Activated CD8-positive, alpha-beta memory T cell treated with anti-CD3 and anti-CD28 coated beads for 4 hours (primary cell): ENCODE measurements at places on chromosomes 6 and 20.

DNA sequence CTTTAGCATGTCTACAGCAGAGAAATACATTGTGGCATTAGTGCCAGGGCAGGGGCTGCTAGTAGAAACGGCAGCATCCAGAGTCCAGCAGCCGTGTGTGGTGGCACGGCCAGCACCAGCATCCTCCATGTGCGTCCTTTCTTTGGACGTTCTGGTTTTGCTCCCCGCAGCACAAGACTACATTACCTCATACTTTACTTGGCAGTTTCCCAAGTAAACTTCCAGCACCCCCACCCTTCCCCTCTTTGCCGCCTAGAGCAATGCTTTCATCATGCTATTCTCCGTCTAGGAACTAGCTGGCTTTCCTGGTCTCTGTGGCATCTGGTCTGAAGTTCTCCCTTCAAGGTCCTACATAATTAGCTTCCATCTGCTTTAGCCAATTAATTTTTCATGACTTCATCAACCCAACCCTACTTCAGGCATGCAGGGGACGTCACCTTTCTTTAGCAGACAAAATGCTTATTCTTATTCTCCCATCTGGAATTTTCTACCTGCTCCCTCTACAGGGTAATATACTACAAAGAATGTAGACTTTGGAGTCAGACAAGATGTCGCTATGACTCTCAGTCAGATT is 67.6 kb downstream of the BLOC1S5 start:
- DNase-seq = no peak

- no peak for DNase-seq
Observed at GRCh38 chr6:36128793-36129192, 1.5 kb upstream of the MAPK13 start.

GRCh38 chr6:35365594-35366203 is 23.3 kb downstream of the PPARD start:
- no peak for DNase-seq

DNA sequence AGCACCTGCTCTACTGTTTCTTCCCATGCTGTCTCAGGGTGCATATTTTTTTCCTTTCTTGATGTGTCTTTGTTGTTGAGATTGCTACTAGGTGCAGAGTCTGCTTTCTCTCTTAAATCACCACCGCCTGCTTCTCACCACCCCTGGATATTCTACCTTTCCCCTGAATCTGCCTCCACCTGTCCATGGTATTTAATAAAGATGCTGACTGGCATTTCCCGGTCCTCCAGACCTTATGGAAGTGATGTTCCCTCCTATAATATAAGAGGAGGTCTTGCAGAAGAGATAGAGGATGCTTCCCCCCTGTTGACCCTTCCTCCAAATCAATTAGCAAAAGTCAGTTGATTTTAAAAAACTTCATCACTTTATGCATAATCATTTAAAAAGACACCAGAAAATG is 107.9 kb upstream of the IYD start:
- DNase-seq = no peak

- DNase-seq = no peak
Observed at GRCh38 chr20:7432612-7433011, 507.6 kb downstream of the HAO1 start.

DNA sequence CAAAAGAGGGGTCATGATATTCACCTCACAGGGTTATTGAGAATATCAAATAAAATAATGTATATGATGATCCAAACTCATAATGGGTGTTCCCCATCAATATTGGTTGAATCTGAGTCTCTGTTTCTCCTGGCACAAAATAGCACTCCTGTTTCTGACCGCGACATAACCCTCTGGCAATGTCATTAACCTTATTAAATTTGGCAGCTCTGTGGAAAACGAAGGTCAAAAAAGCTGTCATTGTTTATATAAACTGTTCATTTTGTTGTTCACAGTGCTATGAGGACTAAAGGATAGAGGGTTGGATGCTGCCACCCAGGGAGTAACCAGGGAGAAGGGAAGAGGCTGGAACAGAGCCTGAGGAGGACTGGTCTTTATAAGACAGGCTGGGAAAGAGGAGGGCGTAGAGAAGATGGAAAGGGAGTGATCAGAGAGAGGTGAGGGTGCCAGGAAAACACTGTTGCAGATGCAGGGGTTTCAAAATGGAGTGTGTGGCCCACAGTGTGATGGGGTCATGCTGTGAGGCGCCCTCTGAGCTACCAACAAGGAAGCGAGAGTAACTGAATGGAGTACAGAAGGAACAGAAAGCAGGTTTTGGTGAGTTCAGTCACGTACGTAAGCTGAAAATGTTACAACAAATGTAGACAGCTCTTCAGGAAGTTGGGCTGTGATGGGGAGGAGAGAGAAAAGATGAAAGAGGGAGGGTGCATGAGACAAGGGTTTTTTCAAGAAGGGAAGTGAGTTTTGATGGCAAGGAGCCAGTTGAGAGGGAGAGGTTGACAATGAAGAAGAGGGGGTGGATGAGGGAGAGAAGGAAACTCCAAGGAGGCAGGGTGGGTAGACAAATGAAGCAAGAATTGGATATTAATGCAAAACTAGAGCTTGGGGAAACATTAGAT is 251.6 kb upstream of the TAB2 start:
- DNase-seq = no peak

DNA sequence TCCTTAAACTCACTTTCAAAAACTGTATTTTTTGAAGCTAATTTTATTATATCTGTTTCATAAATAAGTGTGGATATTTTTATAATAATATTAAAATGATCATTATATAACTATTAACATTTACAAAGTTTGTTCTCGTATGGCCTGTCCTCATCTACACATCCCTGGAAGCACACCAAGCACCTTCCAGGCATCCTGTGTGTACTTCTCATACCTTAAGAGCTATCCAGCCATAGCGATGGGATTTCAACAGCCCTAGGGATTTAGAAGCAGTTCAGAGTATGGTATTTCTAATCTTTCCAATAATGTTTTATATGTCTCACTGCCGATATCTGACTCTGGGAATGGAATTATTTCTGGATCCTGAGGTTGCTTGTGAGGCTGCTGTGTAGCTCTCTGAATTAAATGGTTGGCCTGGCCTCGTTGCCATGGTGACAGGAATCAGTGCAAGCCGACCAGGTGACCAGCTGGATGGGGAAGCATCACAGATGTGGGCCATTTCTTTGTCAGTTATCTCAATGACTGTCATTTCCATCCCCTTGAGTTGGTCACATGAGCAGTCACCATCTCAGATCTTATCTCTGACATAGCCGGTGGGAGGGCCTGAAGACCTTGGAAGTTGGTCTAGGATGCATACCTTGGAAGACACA is 265.2 kb upstream of the RIN2 start:
- DNase-seq = no peak
